ENCODE measurements at places on chromosomes 5 and 9. TPM values are rescaled to one million over a fixed set of nuclear protein-coding genes. Genes with fewer than 3 reads are reported as not detected.

GRCh38 chr5:127008300-127008975 is 21.9 kb downstream of the MARCHF3 start:
- DNase-seq, result no peak
- no peak overlapping the region for H3K4me3 ChIP-seq
- H3K36me3 ChIP-seq, result no peaks in the 10 kb centered on the region
- H3K27ac ChIP-seq, result no peak overlapping the region

GRCh38 chr5:89280103-89281037 is 397.4 kb upstream of the MEF2C start:
- H3K27ac ChIP-seq, result no peak overlapping the region
- H3K27me3 ChIP-seq, result no peaks in the 10 kb centered on the region
- peaks cover 44% of the 10 kb centered on the region for H3K4me1 ChIP-seq
- no peaks in the 10 kb centered on the region for H3K36me3 ChIP-seq
- no peak for DNase-seq

GRCh38 chr5:5738797-5739489 is 316.5 kb downstream of the ICE1 start:
- no peak for DNase-seq
- H3K4me3 ChIP-seq, result no peak overlapping the region
- H3K4me1 ChIP-seq, result no peaks in the 10 kb centered on the region
- H3K27me3 ChIP-seq, result no peaks in the 10 kb centered on the region
- no peaks in the 10 kb centered on the region for H3K36me3 ChIP-seq

GRCh38 chr9:121926351-121926801 is 166.7 kb downstream of the TTLL11 start:
- no peak overlapping the region for H3K4me3 ChIP-seq
- H3K27ac ChIP-seq, result no peak overlapping the region
- no peaks in the 10 kb centered on the region for H3K36me3 ChIP-seq
- no peaks in the 10 kb centered on the region for H3K27me3 ChIP-seq

DNA sequence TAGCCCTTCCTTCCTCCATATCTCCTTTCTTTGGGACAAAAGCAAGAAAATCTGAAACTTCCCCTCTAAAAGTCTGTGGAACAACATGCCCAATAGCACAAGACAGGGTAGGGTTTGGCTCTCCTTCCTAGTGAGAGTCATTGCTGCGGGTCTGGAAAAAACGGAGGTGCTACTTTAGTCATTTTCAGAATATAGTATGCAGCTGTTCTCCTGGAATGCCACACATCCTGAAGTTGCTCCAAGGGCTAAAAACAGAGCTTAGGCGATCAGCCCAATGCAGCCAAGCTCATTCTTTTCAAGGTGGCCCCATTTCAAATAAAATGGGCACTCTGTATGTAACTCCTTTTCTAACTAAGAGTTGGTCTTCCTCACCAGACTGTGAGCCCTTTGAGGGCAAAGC is 39.5 kb upstream of the MYOT start:
- H3K4me1 ChIP-seq, result no peaks in the 10 kb centered on the region
- no peaks in the 10 kb centered on the region for H3K27me3 ChIP-seq
- DNase-seq, result no peak

- H3K27me3 ChIP-seq, result no peaks in the 10 kb centered on the region
- no peak for DNase-seq
- H3K36me3 ChIP-seq, result peaks cover 14% of the 10 kb centered on the region
- no peak overlapping the region for H3K4me3 ChIP-seq
- peaks cover 59% of the 10 kb centered on the region for H3K4me1 ChIP-seq
- no peak overlapping the region for H3K27ac ChIP-seq
Measured at GRCh38 chr5:148388696-148389095, 4.9 kb downstream of the FBXO38 start.

The ARHGEF37 gene
- total RNA-seq, result 3.9 TPM

The IL31RA gene
- 5.8 TPM for total RNA-seq
